ENCODE measurements at places on chromosomes 2 and 18. TPM values are rescaled to one million over a fixed set of nuclear protein-coding genes. Genes with fewer than 3 reads are reported as not detected.
A peak's percentile ranks its signal among the peaks of the same experiment; 100 is the strongest.

GRCh38 chr2:127726158-127726880, 25.0 kb downstream of the SFT2D3 start:
- peaks cover 27% of the 10 kb centered on the region for H3K36me3 ChIP-seq
- DNase-seq, result no peak
- H3K4me3 ChIP-seq, result no peak overlapping the region
- H3K4me1 ChIP-seq, result 0 out of 2 replicates have a peak, but pooled peaks cover 3% of the 10 kb centered on the region

GRCh38 chr2:219253753-219254589, at the start of gene TUBA4A:
TSS of gene TUBA4A (minus strand) at chr2:219253918. CDS start at chr2:219253858, 60 bp downstream.
- DNase-seq, result peak; percentile 86
- H3K4me3 ChIP-seq, result peak within 1 kb of the TSS; percentile 74
- H3K27me3 ChIP-seq, result peaks cover 48% of the 10 kb centered on the region

GRCh38 chr2:45010702-45011012, 1.4 kb upstream of the SIX2 start:
- H3K27ac ChIP-seq, result no peak overlapping the region
- H3K4me1 ChIP-seq, result peaks cover 32% of the 10 kb centered on the region
- peak overlapping the region; percentile 82 for H3K4me3 ChIP-seq
- peaks cover 94% of the 10 kb centered on the region for H3K27me3 ChIP-seq
- H3K36me3 ChIP-seq, result no peaks in the 10 kb centered on the region

GRCh38 chr2:28437149-28437835, 44.6 kb downstream of the FOSL2 start:
- DNase-seq, result no peak
- no peak overlapping the region for H3K4me3 ChIP-seq
- H3K36me3 ChIP-seq, result no peaks in the 10 kb centered on the region

GRCh38 chr2:45922577-45922988, 271.1 kb downstream of the PRKCE start:
- DNase-seq, result no peak
- no peaks in the 10 kb centered on the region for H3K27me3 ChIP-seq
- no peaks in the 10 kb centered on the region for H3K36me3 ChIP-seq
- H3K4me1 ChIP-seq, result no peaks in the 10 kb centered on the region
- H3K27ac ChIP-seq, result no peak overlapping the region

DNA sequence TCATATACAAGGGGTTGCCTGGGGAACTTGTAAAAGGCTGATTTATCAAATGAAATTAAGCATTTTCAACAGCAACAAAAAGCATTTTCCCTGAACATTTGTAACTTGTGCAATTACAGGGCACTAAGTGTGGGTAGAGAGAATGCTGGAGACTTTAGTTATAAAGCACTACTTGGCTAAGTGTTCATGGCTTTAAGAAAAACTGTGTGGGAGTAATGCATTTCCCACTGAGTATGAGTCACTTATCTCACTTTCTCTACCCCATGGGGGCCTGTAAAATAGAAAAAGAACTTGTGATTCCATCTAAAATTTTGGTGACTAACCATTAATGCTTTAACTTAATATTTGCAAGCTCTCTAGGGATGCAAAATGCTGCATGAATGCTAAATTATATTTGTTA, 193.4 kb downstream of the CCDC102B start:
- H3K36me3 ChIP-seq, result no peaks in the 10 kb centered on the region
- no peak overlapping the region for H3K27ac ChIP-seq
- no peak for DNase-seq
- H3K4me3 ChIP-seq, result no peak overlapping the region
- H3K27me3 ChIP-seq, result no peaks in the 10 kb centered on the region
- no peaks in the 10 kb centered on the region for H3K4me1 ChIP-seq

- H3K27me3 ChIP-seq, result no peaks in the 10 kb centered on the region
- H3K27ac ChIP-seq, result no peak overlapping the region
- no peaks in the 10 kb centered on the region for H3K4me1 ChIP-seq
- DNase-seq, result no peak
- no peaks in the 10 kb centered on the region for H3K36me3 ChIP-seq
Measured at GRCh38 chr2:84055816-84056215, 403.3 kb downstream of the SUCLG1 start.

The LYPD1 gene
- total RNA-seq, result 4.2 TPM

The GAREM2 gene
- total RNA-seq, result 23.8 TPM

All from GM23338 (cell line).